ENCODE measurements at places on chromosomes 3 and 15.
A peak's percentile ranks its signal among the peaks of the same experiment; 100 is the strongest.

GRCh38 chr3:137770066-137770834 is 6.1 kb downstream of the SOX14 start:
- no peak for DNase-seq

DNA sequence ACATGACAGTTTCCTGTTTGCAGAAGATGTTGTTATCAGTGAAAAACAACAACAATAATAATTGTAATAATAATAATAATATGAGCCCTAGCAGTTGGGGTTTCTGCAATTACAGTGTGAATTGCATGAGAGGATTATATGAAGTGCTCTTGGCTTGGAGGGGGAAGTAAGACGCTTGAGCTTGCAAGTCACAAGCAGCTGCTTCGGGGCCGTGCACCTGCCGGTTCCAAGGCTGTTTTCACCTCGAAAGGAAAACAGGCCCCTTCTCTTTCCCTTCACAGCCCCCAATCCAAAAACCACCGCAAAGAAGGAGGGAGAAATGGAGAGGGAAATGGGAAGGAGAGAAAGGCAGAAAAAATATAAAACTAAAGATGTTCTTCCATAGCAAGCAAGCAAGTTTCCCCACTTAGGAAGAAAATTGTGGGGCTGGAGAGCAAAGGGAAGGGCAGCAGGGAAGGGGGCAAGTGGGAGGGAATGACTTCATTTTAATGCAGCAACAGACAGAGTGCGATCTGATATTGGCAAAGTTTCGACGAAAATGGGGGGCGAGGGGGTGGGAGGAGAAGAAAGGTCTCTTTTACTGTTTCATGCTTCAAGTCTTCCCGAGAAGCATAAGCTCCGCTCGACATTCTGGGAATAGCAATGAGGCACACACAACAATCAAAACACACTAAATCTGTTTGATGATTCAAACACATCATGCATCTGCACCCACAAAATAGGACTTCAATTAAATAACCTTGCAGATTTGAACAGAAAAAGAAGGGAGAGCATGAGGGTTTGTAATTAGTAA is 284.2 kb upstream of the ATP11B start:
- peak; percentile 68 for DNase-seq

GRCh38 chr15:41499109-41499851 is 5.6 kb downstream of the ITPKA start:
- DNase-seq, result no peak

- no peak for DNase-seq
Observed at GRCh38 chr3:43738305-43738704, 47.6 kb downstream of the ABHD5 start.

GRCh38 chr15:58404020-58404419 is 27.8 kb upstream of the LIPC start:
- no peak for DNase-seq

DNA sequence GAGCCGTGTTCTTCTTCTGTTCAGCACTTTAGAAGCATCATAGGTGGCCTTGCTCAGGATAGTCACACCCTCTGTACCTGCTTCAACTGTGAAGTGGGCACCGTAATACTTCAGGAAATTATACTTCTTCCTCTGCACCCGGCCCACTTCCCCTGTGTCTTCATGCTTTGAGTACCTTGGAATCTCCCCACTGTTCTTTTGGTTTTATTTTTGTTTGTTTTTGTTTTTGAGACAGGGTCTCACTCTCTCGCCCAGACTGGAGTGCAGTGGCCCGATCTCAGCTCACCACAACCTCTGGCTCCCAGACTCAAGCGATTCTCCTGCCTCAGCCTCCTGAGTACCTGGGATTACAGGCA is 1.7 kb downstream of the P2RY14 start:
- DNase-seq, result no peak

GRCh38 chr15:70480196-70480856 is 283.0 kb downstream of the UACA start:
- no peak for DNase-seq

- no peak for DNase-seq
Observed at GRCh38 chr3:48505146-48505545, 1.2 kb upstream of the SHISA5 start.

DNA sequence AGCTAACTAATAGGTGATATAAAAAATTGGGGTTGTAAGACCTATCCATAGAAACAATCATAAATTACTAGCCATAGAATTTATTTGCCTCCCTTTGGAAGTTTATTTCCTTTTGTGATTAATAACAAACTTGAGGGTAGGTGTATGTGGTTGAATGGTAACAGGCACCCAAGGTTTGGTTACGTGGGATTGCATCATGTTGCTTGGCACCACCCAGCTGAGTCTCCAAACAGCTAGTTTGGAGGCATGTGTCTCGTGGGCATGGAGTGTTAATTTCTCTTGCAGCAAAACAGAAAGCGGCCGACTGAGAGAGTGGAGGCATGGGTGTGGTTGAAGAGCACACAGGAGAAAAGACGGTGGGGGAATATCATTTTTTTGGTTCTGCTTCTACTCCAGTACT is 441.4 kb downstream of the CNTN4 start:
- DNase-seq, result no peak

DNA sequence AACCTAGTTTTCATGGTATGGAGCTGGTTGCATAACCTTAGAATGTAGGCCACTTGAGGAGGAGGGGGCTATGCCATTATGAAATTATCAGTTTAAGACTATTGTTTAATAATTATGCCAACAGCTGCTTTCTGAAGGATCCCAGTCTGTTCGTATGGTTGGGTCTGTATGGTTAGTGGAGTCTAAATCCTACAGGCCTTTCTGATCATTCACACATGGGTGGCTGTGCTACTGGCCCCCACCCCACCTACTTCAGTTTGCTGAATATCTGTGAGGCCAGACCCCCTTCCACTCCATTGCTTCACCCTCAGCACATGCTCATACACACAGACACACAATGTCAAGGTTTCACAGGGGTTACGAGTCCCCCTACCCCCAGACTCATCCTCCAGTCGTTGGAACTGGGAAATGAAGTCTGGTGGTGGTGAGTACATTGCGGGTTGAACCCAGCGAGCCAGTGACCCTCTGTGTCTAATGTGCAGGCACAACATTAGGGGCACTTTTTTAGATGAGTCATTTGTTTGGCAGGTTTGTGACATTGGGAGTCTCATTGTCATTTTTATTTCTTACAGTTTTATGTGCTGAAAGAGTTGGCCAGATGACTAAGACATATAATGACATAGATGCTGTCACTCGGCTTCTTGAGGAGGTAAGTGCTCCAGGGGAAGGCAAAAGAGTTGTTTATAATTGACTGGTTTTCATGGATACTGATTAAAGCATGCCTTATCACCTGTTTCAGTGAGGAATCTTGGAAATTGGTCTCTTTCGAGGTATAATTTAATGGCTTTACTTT is 85.3 kb downstream of the TRAK1 start:
- peak; percentile 78 for DNase-seq

GRCh38 chr3:62942764-62943163 is 67.5 kb upstream of the CADPS start:
- DNase-seq, result no peak

- DNase-seq, result no peak
Observed at GRCh38 chr3:11587766-11588165, 55.9 kb downstream of the VGLL4 start.

DNA sequence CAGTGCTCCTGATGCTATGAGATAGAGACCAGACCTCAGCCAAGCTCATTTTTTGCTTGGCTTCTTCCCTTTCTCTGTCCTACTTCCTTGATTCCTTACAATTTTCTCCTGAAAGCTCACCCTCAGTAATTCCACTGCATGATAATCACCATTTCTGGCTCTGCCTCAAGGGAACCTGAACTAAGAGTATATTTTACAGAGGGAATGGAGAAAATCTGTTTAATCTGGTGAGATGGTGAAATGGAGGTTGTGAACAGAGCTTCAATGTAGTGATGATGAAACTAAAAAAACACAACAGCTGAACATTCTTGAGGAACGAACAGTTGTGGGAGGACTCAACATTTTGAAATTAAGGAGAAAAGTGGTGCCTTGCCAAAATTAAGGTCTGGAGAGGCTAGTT is 16.3 kb downstream of the HHLA2 start:
- no peak for DNase-seq

DNA sequence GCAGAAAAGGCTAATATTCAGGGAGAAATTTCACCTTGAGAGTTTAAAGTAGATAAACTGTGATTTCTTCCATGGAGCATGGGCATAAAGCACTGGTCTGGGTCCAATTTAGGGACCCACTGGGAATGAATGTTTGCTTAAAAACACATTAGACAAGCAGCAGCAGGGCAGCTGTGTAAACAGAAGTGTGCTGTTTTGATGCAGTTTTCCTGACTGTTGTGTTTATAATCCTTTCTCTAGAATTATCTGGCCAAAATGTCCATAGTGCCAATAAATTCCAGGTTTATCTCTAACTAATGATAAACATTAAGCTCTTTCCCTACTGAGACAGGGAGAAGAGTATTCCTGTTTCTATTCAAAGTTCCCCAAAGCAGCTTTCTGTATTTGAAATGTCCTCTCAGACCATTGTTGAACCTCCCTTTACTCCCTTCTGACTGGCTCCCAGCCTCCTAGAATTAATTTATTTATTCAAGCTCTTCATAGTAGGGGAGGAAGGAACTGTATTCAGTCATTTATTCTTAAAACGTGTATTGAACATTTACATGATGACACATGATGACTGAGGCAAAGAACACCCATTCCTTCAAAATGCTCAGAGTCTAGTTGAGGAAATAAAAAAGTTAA is 7.0 kb upstream of the TM4SF18 start:
- DNase-seq, result no peak

- DNase-seq, result peak; percentile 41
Observed at GRCh38 chr3:47283591-47284364, 1.0 kb downstream of the KLHL18 start.

DNA sequence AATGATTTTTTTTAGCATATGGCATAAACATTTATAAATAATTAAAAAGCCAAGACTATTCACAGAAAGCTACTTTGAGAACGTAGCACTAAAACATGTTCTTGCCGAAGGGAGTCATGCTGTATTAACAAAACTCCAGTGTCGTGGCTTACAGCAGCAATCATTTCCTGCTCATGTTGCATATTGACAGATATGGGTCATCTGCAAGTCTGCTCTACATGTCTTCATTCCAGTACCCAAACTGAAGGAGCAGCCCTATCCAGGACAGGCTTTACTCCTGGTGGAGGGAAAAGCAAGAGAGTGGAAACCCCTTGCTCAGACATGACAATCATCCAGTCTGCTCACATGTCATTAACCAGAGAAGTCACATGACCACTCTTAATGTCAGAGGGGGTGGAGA is 87.6 kb downstream of the NEK11 start:
- DNase-seq, result peak; percentile 77

GRCh38 chr3:133490468-133491351 is 82.8 kb upstream of the CDV3 start:
- no peak for DNase-seq

GRCh38 chr15:31474059-31474868 is 147.6 kb downstream of the KLF13 start:
- DNase-seq, result no peak

GRCh38 chr3:184096811-184097383 is at the start of gene HTR3E:
TSS of gene HTR3E (plus strand) at chr3:184097064. CDS start at chr3:184097530, 466 bp downstream.
- DNase-seq, result no peak

DNA sequence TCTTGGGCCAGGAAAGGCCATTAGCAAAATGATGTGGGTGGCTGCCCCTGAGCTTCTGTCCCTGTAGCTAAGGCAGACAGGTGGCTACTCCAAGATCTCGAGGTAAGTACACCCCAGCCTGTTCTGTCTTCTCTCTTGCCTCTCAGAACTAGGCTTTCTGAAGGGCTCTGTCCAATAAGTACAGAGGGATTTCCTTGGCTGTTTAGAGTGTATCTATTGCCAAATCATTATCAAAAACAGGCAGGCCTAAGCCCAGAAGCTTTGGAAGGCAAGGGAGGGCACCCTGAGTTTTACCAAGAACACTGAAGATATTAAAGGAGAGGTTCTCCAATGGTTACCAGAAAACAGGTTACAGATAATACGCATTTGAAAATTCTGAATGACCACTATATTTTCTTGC is 156.6 kb downstream of the MYRIP start:
- DNase-seq, result no peak

GRCh38 chr3:52633786-52634185 is 51.9 kb downstream of the PBRM1 start:
- DNase-seq, result no peak

DNA sequence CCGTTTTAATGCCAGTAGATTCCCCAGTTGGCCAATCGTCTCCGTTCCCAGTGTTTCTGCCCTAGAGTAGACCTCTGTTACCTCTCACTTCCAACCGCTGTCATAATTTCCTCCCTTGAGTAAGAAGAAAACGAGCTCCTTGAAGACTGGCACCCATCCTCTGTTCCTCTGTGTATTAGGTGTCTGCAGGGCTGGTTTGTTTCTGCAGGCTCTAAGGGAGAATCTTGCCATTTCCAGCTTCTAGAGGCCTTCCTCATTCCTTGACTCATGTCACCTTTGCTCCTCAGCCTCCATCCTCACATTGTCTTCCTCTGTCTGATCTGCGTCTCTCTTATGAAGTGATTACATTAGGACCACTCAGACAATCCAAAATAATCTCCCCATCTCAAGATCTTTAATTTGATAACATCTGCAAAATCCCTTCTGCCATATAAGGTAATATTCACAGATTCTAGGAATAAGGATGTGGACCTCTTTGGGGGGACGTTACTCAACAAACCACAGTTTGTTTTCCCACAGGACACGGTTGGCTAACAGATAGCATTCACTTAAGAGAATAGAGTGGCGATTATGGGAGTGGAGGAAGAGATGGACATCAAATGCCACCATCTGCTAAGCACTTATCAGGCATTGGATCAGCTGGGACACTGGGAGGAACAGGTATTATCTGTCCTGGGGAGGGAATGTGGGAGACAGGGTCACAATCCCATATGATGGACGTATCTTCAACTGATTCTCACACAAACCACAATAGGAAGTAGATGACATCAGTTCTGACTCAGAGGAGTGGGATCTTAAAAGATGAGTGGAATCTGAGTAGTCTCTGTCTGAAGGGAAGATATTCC is 17.1 kb downstream of the ARHGAP31 start:
- no peak for DNase-seq

- DNase-seq, result no peak
Observed at GRCh38 chr3:39990532-39990931, 181.1 kb downstream of the MYRIP start.

- DNase-seq, result peak; percentile 73
Observed at GRCh38 chr15:29925227-29926082, 103.2 kb upstream of the TJP1 start.

DNA sequence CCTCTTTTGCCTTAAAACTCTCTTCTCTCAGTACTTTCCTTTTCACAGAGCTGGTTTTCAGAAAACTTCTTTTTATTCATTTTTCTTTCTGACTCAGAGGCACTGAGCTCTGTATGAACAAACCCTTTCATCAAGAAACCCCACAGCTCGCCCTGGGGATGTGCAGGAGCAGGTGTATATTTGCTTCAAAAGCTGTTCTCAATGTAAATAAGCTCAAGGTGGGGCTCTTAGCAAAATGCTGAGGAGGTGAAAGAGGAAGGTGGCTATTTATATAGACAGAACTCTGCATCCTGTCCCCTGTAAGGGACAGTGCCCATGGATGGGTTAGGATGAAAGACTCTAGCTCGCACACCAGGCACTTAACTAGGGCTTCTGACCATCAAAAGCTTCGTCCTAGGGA is 302.0 kb downstream of the WDR72 start:
- no peak for DNase-seq

- DNase-seq, result peak; percentile 87
Observed at GRCh38 chr3:129305592-129306091, 27.0 kb downstream of the HMCES start.

All from retina (tissue), 1 donor.